CD4-positive, alpha-beta T cell (primary cell): ENCODE measurements at places on chromosomes 4 and X.

GRCh38 chr4:62271107-62271506, 1071.0 kb downstream of the ADGRL3 start:
- DNase-seq, result no peak

GRCh38 chrX:95156566-95156965, 1482.6 kb downstream of the FAM133A start:
- DNase-seq, result no peak

GRCh38 chr4:57122959-57123358, 12.8 kb upstream of the IGFBP7 start:
- DNase-seq, result no peak

DNA sequence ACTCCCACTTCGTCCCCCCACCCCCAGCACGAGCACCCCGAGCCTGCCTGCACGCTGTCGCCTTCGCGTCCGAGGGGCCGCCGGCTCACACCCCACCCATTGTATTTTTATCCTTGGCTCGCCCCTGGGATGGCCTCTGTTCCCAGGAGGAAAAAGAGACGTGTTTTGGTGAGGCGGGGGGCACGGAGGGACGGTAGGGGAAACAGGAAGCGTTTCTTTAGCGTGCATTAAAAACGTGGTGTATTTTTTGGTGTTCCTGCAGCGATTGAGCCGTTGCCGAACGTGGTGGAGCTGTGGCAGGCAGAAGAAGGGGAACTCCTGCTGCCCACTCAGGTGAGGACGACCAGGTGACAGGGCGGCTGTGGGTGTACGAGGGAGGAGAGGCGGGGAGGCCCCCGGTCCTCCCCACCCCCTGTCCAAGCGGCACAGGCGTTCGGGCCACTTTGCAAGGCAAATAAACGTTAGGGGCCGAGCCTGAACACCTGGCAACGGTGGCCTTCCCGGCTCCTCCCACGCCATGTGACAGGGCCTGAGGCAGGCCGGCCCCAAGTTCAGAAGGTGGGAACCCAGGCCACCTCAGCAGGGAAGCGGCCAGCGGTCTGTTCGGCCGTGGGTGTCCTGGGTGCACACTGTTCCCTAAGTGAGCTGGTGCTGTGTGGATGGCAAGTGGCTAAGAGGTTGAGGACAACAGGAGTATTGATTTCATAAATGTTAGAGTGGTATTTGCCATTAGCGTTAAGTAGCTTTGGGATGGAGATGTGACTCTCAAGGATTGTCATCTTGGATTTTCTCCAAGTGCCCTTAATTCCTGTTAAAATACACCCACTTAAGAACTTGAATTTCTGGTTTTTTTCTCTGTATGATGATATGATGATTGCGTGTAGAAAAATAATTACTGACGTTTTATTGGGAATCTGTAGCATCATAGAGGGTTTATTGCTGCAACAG, 1.1 kb downstream of the TMEM131L start:
- no peak for DNase-seq

DNA sequence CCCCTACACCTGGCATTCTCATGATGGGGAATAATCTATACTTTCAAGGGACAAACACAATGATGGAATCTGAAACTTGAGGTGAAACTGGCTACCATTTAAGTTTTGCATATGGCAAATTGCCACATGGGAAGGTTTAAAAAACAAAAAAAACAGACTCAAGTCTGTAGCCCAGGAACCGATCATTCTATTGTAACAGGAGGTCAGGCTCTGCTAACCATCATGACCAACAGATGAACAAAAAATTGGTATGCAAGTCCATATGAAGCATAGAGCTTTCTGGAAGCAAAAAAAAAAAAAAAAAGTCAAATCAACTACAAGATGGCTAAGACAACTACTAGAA, 594.3 kb upstream of the DIPK2B start:
- no peak for DNase-seq

- DNase-seq, result no peak
These were observed 335.4 kb upstream of the FAT1 start for GRCh38 chr4:187059021-187059420.

DNA sequence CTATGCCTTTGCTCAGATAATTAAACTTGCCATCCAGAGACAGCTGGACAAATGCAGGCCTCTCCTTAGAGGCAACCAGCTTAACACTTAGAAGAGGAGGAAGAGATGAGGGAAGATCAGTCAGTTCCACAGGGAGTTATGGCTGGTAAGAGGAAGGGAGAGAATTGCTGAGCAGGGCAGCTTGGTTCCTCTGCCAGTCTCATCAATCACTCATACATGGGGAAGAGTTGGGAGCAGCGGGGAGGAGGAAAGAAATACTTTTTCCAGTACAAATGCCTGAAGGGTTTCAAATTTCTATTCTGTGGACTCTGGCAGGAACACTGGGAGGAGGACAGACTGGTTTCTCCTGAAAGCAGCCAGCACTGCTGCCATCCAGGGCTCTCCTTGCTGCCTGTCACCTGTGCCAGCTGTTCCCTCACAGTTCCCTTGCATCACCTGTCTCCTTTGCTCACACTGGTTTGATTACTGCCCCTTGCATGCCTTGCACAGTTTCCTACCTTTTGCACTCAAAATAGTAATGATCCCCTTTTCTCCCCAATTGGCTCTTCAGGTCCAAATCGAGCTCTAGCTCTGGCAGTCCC, 59.5 kb downstream of the PGRMC2 start:
- no peak for DNase-seq

DNA sequence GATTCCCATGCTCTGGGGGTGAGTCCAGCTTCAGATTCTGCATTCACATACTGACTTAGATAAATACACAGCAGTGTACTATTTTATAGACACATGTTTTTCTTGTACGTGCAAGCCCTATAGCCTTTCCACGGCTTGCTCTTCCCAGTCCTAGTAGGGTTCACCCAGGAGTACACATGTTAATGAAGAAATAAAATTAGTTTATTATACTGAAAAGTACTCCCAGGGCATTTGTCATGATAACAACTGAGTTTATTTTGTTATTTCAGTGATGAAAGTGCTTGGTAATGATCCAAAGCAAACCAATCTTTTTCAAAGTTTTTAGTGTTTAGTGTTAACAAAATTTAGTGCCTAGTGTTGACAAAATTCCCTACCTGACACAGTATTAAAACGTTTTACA, 21.3 kb downstream of the MAPK10 start:
- DNase-seq, result no peak

DNA sequence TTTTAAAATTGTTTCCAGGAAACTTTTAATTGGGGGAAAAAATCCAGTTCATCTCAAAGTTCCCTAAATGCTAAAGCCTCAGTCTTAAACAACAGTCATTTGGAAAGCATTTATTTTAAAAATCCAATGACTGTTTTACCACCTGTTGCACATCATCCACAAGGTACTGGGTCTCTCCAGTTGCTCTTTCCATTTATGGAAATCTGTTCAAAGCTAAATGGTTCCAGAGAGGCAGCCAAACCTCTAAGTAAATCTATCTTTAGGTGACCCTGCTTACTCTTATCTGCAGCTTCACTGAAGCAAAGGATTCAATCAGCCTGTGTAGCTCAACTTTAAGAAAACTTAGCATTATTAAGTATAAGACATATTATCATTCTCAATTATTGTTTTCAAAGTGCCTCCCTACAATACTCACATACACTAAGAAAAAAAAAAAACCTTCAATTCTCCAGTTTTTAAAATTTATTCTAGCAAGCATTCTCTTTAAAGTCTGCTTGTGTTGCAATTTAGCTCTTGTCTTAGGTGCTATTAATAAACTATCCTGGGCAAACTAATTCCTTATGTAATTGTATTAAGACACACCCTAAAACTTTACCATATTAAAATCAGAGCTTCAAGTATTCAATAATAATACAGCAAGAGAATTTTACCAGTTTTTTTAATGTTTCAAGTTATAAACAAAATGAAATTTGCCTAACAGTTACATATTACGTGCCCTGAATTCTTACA, 60.6 kb downstream of the NOCT start:
- DNase-seq, result no peak

GRCh38 chr4:104941661-104942062, 205.0 kb upstream of the TET2 start:
- DNase-seq, result no peak

DNA sequence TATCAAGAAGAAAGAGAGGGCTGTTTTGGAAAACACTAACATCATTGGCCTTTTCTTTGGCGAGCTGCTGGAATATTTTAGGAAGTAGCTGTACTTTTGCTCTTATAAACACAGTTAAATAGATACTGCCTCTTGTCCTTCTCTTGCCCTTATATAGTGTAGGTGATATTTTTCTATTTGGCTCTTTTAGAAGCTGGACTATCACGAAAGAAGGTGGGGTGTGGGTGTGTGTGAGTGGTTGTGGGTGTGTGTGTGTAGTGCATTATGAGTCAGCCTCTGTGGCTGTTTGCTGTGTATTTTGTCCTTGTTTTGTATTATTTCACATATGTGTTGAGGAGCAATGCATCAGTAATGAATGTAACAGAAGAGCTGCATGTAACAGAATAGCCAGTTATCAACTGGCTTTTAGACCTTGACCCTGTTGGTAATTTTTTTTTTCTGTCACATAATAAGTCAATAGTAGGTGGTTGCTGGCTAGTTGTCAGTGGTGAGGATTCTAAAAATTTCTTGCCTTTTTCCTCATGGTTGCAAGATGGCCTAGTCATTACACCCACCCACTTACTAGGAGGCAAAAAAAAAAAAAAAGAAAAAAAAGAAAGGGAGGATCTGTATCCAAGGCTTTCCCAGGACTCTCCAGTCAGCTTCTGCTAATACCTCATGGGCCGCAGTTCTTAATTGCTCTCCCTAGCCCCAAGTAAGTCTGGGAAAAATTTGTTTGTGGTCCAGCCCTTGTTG, 23.8 kb downstream of the ARHGAP10 start:
- DNase-seq, result no peak

DNA sequence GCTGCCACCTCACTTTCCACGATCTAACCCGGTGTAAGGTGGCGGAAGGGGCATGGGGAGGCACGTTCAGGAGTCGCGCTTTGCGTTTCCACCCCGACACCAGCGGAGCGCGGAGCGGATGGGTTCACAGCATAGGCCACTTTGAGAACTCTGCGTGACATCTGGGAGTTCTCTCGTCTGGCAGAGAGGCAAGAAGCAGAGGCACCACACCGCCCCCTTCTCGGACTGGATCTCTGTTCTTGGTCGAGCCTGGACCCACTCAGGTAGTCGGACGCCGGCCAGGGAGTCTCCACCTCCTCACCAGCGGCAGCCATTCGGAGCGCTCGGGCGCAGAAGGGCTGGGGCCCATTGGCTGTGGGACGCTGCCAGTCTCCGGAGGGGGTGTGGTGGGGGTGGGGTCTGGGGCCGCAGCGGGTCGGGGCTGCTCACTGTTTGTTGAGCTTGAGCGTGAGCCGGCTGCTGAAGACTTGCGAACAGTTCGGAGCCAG, at the start of gene DACH2:
TSS of gene DACH2 (plus strand) at position 428 of the 488 bp plus-strand sequence.
- no peak for DNase-seq

GRCh38 chr4:103303011-103303410, 104.9 kb upstream of the CENPE start:
- no peak for DNase-seq

GRCh38 chrX:16903274-16904022, 33.3 kb upstream of the RBBP7 start:
- DNase-seq, result no peak

DNA sequence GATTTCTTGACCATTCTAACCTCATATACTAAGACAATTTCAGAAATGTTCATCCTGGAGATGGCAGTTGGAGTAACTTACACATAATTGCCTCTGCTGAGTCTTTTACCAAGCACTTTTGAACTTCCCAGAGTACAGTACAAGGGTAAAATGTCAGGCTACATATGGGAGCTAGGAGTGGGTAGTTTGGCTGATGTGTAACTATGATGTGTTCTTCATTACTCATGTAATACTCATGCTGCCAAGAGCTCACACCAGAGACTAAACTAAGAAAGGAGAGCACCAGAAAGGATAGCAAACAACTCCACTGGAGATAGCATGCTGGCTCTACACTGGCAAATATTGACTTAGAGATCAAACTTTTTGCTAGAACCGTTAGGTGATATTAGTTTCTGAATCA, 194.0 kb downstream of the PDGFRA start:
- DNase-seq, result no peak

GRCh38 chrX:136196691-136197155, 49.4 kb downstream of the FHL1 start:
- DNase-seq, result no peak

DNA sequence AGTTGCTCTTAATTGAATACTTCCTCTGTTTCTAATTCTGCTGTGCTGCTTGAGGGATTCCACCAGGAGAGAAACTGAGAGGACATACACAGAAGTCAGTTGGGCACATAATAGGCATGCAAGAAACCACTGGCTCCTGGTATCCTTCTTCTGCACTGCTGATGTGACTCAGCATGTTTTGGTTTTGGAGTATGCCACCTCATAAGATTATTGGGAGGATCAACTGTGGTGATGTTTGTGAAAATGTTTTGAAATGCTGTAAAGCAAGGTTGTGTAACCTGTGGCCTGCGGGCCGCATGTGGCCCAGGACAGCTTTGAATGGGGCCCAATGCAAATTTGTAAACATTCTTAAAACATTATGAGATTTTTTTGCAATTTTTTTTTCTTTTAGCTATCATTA, 119.6 kb downstream of the GATB start:
- no peak for DNase-seq

- DNase-seq, result no peak
These were observed 58.1 kb downstream of the RAB40A start for GRCh38 chrX:103461156-103461555.

DNA sequence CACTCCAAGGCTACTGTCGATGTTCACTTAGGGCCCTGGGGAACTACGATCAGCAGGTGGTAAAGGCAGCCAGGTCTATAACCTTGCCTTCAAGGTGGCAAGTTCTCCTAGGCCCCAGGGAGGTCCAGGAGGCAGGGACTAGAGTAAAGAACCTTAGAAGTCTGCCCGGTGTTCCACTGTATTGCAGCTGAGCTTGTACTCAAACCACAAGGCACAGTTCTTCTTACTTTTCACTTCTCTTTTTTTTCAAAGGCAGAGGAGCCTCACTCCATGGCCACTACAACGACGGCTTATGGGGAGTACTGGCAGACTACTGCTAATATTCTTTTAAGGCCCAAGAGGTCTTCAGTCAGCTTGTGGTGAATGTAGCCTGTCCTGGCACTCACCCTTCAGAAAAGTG, 78.8 kb upstream of the GPR174 start:
- no peak for DNase-seq

DNA sequence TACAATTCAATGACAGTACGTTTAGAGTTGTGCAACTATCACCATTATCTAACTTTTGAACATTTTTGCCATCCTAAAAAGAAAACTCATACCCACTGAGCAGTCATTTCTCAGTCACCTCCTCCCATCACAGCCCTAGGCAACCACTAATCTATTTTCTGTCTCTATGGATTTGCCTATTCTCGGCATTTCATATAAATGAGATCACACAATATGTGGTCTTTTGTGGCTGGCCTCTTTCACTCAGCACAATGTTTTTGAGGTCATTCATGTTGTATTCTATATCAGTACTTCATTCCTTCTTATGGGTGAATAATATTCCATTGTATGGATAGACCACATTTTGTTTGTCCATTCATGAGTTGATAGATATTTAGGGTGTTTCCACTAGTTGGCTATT, 103.0 kb downstream of the PPEF1 start:
- no peak for DNase-seq

GRCh38 chrX:113545040-113545439, 704.4 kb upstream of the AMOT start:
- DNase-seq, result no peak

- no peak for DNase-seq
These were observed 611.2 kb downstream of the RPA4 start for GRCh38 chrX:97494756-97495372.

GRCh38 chr4:176745902-176746301, 46.8 kb downstream of the VEGFC start:
- no peak for DNase-seq
